Stomach (tissue), 19 donors: ENCODE measurements at places on chromosomes 6 and 20. TPM values are rescaled to one million over a fixed set of nuclear protein-coding genes. Genes with fewer than 3 reads are reported as not detected.

NCOA3 gene
- 29.7 TPM for total RNA-seq

SLC44A4 gene
- total RNA-seq, result 190 TPM

KCNK16 gene
- total RNA-seq, result 0.73 TPM

SNRNP48 gene
- 138 TPM for total RNA-seq

ITPR3 gene
- 105 TPM for total RNA-seq

POU5F1 gene
- total RNA-seq, result 155 TPM

CTAGE9 gene
- not detected for total RNA-seq

ZNF311 gene
- 0.73 TPM for total RNA-seq

GPR63 gene
- total RNA-seq, result 1.7 TPM
